AG20443 (cell line): ENCODE measurements at places on chromosomes 1 and 21.
A peak's percentile ranks its signal among the peaks of the same experiment; 100 is the strongest.

DNA sequence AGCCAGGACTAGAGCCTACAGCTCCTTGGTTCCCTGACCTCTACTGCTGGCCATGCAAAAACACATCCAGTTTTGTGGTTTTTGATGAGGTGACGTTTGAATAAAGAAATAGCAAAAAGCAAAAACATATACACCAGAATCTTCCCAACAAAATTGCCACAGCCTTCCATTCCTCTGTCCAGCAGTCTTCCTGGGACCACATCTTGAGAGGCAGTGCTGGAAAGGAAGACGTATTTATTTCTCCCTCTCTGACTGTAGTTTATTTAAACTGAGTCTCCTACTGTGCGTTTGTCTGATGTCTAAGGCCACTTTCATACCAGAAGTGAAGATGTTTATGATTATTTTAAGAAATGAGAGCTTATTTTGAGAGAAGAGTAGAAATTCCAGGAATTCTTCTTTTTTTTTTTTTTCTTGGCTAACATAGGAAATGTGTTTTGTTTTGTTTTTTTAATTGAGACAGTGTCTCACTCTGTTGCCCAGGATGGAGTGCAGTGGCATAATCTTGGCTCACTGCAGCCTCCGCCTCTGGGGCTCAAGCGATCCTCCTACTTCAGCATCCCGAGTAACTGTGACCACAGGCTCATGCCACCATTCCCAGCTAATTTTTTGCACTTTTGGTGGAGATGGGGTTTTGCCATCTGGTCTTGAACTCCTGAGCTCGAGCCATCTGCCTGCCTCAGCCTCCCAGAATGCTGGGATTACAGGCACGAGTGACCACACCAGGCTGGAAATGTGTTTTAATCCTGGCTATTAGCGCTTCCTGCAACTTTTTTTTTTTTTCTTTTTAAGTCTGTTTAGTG lies 118.5 kb downstream of the ITSN1 start:
- DNase-seq: peak; percentile 56

- DNase-seq: no peak
Measured at GRCh38 chr1:244405856-244406255, 45.9 kb downstream of the ADSS2 start.

- peak; percentile 5 for DNase-seq
Measured at GRCh38 chr1:34286511-34286910, 109.8 kb downstream of the C1orf94 start.

GRCh38 chr21:32252136-32252535 lies 26.7 kb downstream of the MIS18A start:
- no peak for DNase-seq

DNA sequence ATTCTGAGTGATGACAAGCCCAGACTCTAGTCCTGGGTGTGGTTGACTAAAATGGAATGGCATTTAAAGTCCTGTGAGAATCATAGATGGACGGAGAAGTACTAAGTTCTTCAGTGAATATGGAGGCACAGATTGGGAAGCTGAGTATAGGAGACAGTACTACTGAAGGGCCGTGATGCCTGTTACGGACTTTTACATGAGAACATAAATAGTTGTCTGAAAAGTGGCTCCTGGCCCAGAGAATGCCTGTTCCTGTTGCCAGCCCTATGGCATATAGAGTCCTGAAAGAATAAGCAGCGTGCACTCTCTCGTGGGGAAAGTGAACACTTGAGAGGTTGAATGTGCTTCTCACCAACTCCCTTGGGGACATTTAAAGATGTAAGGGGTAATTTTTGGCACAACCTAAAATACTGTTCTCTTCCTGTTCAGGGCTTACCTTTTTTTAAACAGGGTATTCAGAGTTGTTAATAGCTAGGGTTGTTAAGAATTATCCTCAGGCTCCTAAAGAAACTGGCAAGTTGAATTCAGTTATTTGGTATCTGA lies 20.4 kb downstream of the CCT8 start:
- DNase-seq: no peak
